ENCODE measurements at places on chromosomes 2 and 18.

- DNase-seq: no peak
Observed at GRCh38 chr2:236177604-236177966, 9.4 kb upstream of the GBX2 start.

- DNase-seq: no peak
Observed at GRCh38 chr18:2912357-2913299, 65.8 kb downstream of the EMILIN2 start.

DNA sequence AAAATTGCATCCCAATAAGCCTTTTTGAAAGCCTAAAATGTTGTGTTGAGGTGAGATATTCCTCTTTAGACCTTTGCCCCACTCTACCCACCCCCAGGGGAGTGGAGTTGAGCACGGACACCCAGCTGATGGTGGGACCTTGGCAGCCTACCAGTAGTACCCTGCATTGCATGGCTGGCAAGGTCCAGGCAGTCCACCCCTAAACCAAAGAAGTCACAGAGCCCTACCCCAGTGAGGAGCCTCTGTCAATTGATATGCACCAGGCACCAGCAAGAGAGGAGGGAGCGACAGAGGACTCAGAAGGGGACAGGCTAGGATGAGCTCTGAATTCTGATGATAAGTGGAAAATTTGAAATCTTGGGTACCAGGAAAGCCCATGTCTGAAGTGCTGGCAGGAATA, 38.6 kb downstream of the MARCO start:
- no peak for DNase-seq

DNA sequence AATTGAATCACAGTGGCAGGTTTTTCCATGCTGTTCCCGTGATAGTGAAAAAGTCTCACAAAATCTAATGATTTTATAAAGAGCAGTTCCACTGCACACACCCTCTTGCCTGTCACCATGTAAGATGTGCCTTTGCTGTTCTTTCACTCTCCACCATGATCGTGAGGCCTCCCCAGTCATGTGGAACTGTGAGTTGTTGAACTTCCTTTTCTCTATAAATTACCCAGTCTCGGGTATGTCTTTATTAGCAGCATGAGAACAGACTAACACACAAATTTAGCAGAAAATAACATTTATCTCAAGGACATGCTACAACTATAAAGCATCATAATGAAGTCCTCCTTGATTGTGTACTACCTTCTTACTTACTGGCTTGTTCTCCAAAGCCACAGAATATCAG, 1526.0 kb downstream of the LRP1B start:
- DNase-seq: no peak

DNA sequence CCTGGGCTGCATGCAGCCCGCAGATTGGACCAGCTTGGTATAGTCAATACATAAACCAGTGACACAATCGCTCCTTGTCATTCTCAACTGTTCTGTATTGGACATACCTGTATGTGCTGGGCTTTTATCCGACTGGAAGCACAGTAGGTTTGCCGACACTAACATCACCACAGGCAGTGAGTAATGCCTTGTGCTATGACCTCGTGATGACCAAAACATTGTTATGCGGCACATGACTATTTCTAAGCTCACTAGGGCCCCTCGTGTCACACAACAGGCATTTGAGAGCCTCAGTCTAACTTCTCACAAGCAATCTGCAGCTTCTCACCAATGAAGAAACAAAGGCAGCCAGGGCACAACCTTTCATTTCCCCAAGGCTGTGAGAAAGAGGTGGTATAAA, 320.8 kb downstream of the AFF3 start:
- no peak for DNase-seq

DNA sequence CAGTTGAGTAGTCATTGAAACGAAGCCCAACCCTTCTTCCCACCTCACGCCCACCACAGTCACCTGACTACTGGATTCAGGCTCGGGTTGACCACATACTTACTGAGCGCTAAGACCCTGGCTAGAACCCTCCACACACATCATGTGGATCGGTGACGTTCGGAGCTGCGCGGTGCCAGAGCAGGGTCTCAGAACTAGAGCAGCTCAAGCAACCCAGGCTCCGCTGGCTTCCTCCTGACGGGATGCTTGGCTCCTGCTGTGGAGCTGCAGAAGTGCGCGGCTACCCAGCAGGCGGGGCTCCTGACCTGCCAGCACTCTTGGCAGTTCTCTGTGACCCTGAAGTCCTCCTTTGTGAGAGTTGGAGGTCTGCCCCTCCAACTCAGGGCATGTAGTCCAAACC, 90.6 kb upstream of the MBOAT2 start:
- DNase-seq: no peak

DNA sequence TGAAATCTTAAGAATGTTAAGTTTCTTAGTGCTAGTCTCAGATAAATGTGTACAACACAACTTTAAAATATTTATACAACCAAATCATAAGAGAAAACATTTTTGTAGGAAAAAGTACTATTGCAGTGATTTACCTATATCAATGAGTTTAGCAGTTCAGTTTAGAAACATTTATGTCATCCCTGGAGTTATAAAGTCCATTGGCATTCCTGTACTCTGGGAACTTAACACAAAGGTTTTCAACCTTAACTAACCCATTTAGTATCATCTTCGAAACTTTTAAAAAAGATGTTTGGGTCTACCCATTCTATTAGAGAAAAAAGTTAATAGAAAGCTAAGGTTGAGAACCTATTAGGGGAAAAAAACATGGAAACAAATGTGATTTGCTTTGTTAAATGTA, 10.9 kb downstream of the AFTPH start:
- DNase-seq: no peak

DNA sequence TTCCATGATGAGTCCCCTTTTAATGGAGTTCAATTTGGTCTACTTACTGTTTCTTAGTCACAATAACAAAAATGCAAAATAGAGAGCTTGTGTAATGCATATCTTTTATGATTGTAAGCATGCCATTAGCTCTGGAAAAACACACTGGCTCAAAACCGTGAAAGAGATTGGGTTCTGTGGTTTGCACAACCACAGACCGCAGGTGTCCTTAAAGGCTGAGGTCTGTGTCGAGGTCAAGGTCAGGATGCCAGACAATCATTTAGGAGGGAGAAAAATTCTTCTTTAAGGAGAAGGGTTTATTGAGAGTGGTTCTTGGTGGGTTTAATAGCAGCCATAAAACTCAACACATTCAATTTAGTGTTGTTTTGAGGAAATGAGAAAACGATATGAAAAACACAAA, 487.2 kb downstream of the GALR1 start:
- DNase-seq: peak; percentile 6

- no peak for DNase-seq
Observed at GRCh38 chr18:29003194-29003593, 826.3 kb upstream of the CDH2 start.

- DNase-seq: peak; percentile 37
Observed at GRCh38 chr2:70367722-70368323, 66.0 kb upstream of the FAM136A start.

DNA sequence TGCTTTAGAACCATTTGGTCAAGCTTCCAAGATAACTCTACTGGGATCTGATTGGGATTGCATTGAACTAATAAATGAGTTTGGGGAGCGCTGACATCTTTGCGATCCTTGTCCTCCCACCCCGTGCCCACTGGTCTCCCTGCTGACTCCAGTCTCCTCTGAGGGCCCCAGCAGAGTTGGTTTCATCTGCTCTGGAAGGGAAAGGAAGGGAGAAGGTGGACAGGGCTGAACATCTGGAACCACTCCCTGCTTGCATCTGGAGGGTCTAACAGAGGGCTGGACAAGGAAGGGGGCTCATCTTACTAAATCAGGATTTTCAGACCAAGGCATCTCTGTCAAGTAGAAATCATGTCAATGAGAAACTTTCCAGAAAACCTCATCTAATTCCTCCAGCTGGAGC, 12.8 kb downstream of the GBX2 start:
- no peak for DNase-seq

DNA sequence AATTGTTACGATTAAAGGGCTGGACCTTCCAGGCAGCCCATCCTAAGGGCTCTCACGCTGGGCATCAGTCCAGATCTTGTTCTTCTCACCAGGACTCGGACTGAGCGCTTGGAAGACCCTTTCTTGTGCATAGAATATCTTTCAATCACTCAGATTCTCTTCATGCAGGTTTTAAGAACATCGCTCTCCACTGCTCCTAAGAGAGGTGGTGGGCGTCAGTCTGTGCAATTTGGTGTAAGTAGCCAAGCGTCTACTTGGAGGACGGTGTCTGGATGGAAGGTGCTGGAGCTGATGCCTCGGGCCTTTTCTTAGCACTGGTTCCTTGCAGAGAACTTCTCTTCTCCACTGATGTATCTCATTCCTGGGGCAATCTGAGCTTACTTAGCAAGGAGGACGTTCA, 68.7 kb downstream of the ASB1 start:
- no peak for DNase-seq

GRCh38 chr2:1230155-1230893, 182.9 kb upstream of the TPO start:
- no peak for DNase-seq

DNA sequence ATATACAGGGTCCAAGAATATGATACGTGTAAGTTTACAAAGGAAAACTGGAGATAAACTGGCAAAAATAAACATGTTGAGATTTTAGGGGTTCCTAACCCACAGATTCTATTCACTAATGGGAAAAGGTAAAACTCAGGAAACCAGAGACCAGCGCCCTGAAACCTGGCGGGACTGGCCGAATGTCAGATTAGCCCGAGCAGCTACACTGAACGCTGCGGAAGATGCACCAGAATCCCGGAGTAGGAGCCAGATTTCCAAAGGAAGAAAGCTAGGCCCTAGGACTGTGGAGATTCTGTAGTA, 679 bp upstream of the WDR75 start:
- no peak for DNase-seq

- no peak for DNase-seq
Observed at GRCh38 chr2:6755456-6755855, 110.3 kb downstream of the CMPK2 start.

DNA sequence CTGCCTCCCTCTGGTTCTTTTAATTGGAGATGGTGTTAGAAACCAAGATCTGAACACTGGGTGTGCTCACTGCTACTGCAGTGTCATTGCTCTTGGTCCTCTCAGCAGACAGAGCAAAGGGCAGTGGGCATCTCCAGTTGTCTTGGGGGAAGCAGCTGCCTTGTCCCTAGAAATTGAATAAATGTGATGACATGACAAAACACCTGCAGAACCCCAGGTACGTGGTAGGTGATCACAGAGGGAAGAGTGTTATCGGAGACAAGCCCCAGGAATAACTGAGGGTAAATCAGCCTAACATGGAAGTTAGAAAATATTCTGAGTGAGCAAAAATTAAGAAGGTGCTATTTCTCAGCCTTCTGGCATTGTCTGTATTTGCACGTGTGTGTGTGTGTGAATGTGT, 311.9 kb upstream of the HDAC4 start:
- no peak for DNase-seq

DNA sequence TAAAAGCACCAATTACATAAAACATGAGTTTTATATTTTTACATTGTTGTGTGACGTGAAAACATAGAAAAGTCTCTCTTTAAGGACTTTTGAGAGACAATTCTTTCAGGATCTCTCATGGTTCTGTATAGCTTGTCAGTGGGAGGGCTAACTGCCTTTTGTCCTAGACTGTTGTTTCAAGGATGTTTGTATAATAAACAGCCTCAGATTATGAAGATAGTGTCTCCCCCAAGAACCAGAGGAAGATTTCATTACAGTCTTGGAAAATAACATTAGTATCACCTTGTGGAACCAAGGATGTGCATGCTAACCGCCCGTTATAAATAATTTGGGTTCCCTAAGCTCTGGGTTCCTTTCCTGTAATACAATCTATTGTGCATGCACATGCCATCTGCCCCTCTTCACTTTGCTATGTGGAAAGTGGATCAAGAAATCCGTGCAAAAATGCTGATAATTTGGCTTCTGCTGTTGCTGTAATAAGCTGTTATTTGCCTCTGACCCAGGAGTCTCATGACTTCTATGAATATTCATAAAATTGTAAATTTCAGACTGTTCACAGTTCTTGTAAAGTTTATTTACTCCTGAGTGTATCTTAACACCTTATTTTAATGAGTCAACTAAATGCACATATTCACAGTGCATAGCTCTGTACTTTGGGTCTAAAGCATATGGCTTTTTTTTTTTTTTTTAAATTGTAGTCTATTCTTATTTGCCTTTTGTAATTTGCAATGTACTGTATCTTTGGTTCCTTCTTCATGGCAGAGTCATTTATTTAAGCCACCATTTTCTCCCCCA, 265.5 kb downstream of the PTH2R start:
- no peak for DNase-seq

GRCh38 chr2:213991453-213992108, 419.3 kb upstream of the VWC2L start:
- DNase-seq: no peak

DNA sequence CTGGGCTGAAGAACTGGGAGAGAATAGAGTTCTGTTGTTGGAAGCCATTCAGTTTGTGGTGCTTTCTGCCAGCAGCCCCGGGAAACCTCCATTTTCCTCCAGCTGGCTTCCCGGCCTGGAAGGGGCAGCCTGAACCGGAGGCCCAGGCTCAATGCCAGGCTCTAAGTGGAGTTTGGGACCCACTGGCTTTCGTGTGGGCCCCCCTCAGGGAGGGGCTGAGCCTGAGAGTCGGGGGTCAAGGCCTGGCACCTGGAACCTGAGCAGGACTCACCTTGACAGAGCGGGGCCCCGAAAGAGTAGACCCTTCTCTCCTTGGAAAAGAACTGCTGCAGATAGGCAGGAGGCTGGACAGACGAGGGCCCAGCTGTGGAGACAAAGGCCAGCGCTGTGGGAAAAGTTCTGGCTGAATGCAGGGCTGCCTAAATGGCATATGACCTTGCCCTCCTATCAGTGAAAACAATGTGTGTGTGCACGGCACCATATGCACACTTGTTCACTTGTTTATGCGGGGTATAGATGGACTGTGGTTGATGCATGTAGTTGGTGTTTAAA, 34.8 kb upstream of the ASB18 start:
- no peak for DNase-seq

DNA sequence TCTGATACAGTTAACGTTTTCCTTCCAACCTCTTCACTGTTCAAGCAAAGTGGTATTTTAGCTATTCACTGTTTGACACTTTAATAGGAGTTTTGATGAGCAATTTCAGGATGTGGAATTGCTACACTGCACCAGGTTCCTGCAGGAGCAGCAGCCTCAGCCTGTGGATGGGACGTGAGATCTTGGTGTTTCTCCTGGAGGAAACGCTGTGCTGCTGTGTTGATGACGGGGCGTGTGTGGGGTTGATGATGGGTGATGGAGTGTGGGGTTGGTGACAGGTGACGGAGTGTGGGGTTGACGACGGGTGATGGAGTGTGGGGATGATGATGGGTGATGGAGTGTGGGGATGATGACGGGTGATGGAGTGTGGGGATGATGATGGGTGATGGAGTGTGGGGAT, 98.9 kb downstream of the RTP5 start:
- DNase-seq: no peak

GRCh38 chr2:134675314-134675713, 43.5 kb downstream of the TMEM163 start:
- no peak for DNase-seq

- DNase-seq: no peak
Observed at GRCh38 chr2:183998797-183999190, 599.5 kb upstream of the ZNF804A start.

Measured in SW480 (cell line).